ENCODE measurements at places on chromosomes 16 and 17.
A peak's percentile ranks its signal among the peaks of the same experiment; 100 is the strongest.

- DNase-seq: no peak
These were observed 191.7 kb upstream of the RBFOX1 start for GRCh38 chr16:7140899-7141298.

GRCh38 chr17:59892251-59892923, 356 bp downstream of the TUBD1 start:
- no peak for DNase-seq

DNA sequence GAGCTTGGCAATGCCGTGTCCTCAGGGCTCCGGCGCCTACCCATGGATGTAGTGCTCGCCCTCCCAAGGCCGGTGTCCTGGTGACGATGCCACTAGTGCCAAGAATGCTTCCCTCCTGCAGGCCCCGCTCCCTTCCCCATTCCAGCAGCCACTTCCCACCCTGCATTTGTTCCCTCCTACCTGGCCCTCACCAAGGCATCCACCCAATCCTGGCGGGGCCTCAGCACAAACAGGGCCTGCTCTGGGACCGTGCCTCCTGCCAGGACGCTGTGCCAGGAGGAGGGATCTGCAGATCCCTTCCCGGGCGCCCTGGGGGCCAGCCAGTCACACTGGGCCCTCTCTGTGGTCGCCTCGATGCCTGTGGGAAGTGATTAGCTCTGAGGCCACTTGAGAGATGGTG, 25.1 kb downstream of the ABR start:
- DNase-seq: no peak

DNA sequence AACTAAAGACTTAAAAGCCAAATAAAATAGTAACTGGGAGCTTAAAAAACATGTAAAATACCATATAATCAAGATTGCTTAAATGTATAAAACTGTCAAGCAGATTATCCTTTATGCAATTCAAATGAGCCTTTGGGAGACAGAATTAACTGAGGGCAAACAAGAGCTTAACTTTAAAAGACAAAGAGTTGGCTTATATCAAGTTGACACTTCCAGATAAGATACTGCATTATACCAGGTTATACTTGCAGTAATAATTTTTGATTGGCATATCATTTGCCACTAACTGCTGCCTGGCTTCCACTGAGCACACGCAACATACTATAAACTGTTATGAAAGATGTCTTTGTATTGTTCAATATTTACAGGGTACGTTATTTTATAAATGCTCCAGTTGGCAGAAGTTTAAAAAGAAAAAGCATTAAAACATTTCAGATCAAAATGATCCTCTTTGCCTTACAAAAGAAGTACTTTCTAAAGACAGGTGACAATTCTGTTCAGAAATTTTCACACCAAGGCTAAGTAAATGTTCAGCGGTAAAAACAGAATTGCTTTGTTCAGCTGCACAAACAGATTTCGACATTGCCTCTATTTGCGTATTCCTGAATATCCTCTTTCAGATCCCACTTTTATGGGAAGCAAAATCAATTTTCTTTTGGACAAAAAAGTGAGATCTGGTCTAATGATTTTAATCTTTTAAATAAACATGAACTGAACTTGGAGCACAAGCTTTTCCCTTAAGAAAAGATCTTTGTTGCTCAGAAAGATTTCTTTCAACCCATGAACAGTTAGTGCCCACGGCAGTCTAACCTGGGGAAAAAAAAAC, 50.7 kb downstream of the TOX3 start:
- DNase-seq: no peak

GRCh38 chr17:77840513-77841165, 117.9 kb upstream of the TNRC6C start:
- peak; percentile 12 for DNase-seq

- no peak for DNase-seq
These were observed 51.8 kb downstream of the SMPD3 start for GRCh38 chr16:68396481-68396880.

- peak; percentile 64 for DNase-seq
These were observed at the start of gene NGFR for GRCh38 chr17:49494986-49495841. NGFR (plus strand) TSS chr17:49495293; CDS start chr17:49495418, 125 bp downstream.

DNA sequence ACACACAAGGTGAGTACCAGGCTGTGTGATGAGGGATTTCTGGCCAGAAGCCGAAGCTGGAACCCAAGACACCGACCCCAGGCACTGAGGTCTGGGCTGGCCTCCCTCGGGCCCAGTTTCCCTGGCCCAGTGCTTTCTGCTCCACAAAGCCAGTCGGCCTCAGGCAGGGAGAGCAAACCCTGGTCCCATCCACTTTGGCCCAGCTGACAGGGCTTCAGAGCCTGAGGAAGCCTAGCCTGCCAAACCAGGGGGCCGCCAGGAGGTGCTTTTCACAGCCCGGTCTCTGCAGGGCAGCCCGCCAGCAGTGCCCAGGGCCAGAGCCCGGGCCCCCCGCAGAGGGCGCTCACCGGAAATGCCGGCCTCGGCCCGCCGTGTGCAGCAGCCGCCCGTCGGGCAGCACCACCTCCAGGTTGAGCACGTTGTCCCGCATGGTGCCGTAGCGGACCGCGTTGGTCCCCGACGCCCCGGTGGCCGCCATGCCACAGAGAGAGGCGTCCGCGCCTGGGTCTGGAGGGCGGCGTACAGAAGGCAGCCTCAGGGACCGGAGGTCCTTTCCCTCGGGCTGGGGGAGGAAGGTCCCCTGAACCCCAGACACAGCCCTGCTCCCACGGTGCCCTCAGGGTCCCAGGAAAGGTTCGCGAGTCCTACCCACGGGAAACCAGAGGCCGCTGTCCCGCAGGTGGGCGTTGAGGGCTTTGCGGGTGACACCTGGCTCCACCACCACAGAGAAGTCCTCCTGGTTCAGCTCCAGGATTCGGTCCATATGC, 2.2 kb downstream of the LDHD start:
- DNase-seq: no peak

GRCh38 chr16:16923479-16923878, 544.5 kb downstream of the NPIPA7 start:
- no peak for DNase-seq

DNA sequence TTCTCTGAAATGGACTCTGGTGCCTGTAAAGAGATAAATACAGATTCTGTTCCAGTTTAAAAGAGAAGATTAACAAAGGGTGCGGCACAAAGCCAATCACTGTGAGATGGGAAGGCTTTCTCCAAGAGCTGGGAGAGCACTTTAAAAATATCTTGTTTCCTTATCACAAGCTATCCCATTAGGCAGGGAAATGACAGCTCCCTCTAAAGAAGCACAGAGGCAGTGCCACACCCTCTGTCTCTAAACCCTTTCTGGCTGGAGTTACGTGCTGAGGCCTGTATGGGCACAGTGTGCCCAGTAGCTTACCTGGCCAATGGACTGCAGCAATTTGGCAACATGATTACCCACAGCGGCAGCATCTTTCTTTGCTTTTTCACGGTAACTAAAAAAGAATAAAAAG, 9.0 kb upstream of the TERB1 start:
- no peak for DNase-seq

DNA sequence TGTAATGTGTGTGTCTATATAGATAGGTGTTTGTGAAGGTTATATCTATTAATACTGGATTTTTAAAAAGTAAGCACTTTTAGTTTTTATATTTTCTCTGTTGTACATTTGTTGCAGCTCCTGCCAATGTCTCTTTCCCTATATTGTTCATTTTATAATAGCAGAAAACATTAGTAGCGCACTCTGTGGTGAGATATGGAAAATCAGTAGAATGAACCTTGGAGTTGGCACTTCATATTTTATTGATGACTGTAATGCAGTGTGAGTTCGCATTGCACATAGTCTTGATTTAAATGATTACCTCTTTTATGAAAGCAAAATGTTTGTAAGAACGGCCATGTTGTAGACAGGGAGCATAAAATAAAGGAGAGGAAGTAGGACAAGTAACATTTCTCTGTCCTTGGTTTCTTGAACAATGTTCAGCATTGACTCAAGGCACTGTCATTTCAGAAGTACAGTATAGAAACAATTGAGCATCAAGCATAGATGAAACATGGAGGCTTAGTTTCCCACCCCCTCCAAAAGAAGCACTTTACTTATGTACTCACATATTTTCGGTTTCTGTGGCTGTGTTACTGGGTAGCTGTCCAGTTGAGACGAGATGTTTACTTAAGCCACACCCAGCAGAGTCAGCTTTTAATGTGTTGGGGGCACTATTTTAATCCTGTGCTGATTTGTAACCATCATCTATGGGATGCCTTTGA, 74.0 kb downstream of the TANC2 start:
- no peak for DNase-seq

- no peak for DNase-seq
These were observed 13.5 kb upstream of the METRNL start for GRCh38 chr17:83065660-83066542.

GRCh38 chr16:47712276-47713224, 251.4 kb downstream of the PHKB start:
- no peak for DNase-seq

- no peak for DNase-seq
These were observed 6.2 kb upstream of the DUSP14 start for GRCh38 chr17:37483311-37484039.

DNA sequence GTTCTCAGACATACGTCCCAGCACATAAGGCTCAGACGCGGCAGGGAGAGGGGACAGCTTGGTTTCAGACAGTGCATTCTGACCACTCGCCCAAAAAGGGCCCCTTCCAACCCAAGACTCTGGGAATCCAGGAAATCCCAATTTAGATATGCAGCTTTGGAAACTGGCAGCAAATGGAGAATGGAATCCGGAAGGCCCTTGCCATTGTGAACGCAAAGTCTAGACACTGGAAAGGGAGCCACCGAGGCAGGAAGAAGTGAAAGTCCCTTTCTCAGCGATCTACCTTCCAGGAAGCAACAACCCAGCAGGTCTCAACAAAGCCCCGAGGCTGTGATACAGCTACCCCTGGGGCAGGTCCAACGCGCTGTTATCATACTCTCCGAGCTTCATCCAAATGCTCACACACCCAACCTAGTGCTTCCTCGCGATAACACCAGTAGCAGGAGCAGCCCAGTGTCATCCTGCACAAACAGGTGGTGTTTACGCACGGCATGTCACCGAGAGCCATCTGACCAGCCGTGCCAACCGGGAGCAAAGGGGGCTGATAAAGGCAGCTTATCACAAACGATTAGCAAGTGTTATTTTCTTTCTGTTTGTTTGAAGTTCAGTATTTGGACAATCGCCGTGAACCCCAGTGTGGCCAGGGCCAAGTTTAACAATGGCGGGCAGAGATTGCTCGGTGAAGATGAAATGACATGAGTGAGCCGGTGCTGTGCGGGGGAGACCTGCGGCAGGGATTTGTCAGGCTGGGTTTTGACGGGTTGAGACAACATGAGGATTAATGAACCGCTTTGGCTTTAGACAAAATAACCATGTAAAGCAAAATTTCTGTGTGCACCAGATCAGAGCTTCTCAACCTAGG, 240.6 kb downstream of the FOXL1 start:
- DNase-seq: no peak

DNA sequence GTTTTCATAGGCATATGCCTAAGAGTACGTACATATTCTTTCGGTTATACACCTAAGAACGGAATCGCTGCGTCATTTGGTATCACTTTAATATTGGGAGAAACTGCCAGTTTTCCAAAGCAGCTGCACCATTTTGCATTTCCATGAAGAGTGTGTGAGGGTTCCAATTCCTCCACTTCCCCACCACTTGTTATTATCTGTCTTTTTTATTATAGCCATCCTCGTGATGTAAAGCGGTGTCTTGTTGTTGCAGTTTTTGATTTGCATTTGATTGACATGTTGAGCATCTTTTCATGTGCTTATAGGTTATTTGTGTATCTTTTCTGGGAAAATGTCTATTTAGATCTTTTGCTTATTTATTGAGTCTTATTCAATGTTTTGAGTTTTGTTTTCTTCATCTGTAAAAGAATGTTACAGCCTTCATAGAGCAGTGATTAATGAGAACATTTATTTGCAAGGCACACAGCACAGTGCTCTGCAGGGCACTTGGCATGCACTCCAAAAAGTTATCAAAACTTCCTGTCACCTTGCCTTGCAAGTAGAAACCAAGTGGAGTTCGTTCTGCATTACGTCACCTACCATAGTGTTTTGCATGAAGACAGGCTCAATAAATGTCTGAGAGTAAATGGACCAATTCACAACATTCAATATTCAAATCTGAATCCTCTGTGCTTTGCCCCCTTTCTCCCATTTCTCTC, 26.6 kb upstream of the ST6GALNAC1 start:
- no peak for DNase-seq

DNA sequence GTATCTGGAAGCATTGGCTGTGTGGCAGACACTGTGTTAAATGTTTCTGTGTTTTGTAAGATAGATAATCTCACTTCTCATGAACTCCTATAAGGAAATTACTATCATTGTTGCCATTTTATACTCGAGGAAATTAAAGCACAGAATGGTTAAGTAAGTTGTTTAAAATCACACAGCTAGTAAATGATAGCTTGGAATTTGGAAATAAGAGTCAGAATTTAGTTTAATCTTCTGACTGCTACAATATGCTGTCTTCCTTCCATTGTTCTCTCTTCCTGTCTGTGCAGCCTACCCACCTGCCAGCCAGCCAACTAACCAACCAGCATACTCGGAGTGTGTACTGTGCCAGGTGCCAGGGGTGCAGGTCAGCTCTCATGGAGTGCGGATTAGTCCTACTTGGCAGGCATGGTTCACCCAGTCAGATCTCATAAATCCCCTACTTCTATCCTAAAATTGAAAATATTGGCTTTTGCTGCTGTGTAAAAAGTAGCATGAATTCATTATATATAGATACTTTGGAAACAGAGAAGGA, 79.9 kb upstream of the LGALS9 start:
- no peak for DNase-seq
